Thoracic aorta (tissue), 2 donors: ENCODE measurements at places on chromosomes 4 and X.

DNA sequence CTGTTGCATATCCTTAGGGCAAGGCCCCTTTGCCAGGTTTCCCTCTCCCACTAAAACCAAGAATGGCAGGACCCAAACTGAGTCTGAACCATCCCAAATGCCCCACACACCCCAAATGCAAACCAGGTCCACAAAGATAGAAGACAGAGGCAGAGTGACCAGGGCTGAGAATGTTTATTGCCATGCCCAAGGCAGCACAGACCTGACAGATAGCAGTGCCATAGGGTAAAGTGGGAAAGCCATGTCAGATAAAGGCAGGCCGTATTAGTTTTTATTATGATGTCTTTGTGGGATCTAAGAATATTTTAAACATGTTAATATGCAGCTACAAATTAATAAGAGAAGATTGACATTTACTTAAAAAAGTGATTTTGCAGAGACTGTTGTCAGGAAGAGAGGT, 29.6 kb upstream of the MND1 start:
- no peak for DNase-seq

DNA sequence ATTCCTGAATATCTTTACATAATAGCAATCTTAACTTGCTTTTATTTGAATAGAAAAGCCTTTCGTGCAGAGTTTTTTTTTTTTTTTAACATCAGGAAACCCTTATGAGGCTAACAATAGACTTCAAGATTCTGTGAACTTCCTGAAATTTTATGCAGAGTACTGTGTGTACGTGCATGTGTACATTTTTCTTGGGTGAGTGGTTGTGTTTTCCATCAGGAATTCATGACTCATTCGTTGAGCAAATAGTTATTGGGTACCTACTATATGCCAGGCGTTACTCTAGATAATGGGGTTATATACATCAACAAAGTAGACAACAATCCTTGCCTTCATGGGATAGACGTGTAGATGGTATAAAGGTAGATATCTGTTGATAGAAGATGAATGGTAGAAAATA, 59.1 kb downstream of the MRPL1 start:
- no peak for DNase-seq

- DNase-seq = no peak
Observed at GRCh38 chrX:12228862-12229261, 90.6 kb downstream of the FRMPD4 start.

DNA sequence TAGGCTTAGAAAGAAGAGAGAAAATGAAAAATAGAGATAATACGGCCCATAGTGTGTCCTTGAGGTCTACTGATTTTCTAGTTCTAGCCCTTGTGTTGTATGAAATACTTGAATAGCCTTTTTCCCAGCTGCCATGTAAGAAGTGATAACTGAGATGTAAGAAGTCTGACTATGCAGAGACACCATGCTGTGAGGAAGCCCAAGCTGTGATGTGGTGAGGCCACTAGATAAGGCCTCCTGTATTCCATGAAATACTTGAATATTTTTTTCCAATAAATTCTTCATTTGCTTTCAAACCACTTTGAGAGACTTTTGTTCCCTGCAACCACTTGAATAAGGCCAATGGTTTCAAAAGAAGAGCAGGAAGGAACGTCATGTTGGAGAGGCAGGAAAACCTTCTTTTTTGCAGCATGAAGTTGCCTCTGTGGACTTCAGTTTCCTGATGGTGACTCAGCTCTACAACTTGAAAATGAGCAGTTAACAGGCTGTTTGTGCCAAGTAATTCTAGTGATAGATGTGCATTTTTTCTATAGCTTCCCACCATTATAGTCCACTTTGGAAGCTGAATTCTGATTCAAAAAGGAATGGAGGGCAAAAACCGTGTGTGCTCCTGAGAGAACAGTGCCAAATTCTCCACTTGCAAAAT, 25.5 kb upstream of the FAM9C start:
- DNase-seq = no peak

DNA sequence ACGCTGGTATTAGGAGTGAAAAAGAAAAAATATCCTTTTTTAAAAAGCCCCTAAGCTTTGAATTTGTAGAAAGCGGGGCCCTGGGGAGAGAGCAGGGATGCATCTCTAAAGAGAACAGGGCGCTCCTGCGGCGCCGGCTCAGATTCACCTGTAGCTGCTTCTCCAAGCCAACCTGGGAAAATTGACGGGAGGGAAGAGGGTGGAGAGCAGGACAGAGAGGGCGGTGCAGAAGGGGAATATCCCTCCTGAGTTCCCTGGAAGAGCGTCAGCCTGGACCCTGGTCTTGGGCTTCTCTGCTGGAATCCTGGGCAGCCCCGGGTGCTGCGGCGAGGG, 776 bp upstream of the SOWAHD start:
- no peak for DNase-seq

- DNase-seq = no peak
Observed at GRCh38 chrX:54920610-54921426, at the start of gene TRO. Gene TRO, plus strand, starts transcription at chrX:54920824. Its CDS starts 1,423 bp downstream, at chrX:54922247.

- no peak for DNase-seq
Observed at GRCh38 chr4:103410386-103410785, 212.2 kb upstream of the CENPE start.

DNA sequence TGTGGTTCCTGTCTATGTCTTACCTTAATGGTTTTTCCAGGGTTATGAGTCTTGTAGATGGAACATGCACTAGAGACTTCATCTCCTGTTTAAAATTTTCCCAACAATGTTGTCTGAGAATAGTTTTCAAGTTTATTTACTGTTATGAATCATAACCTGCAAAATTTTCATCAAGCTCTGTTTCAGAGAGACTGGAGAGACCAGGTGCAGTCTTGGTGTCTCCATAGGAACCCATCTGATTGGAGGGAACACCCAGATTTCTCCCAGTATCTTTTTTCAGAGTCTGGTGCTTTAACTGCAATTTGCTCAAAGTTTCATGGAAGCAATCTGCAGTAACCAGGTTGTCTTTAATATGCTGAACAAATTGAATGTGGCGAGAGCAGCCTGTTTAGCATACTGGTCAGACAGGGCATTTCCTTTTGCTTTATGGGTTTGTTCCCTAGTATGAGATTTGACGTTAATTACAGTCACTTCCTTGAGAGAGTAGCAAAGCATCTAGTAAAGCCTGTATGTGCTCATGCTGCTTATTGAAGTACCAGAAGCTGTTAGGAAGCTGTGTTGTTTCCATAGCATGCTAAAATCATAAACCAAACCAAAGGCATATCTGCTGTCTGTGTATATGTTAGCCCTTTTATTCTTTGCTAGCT, 18.8 kb upstream of the VSIG1 start:
- no peak for DNase-seq

DNA sequence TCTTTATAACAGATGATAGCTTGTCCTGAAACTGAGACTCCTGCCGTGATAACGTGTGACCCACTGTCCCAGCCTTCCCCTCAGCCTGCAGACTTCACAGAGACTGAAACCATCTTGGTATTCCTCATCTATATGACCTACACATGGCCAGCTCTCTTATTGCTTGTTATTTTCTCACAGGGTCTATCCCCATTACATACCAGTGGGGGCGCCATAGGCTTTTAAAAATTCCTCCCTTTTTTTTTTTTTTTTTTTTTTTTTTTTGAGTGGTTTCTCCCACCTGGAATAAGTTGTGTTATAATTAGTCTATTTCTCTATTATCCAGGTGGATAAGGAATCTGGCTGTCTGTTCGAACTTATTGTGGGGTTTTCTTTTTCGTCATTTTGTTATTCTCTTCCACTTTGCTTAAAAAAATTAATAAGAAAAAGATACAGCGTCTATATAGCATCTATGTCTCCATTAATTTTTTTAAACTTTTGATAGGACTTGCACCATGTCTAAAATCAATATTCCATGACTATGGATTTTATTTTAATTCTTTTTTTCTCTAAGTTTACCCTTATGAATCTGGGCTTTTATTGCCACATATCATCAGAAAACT, 47.2 kb downstream of the GYG2 start:
- DNase-seq = no peak

DNA sequence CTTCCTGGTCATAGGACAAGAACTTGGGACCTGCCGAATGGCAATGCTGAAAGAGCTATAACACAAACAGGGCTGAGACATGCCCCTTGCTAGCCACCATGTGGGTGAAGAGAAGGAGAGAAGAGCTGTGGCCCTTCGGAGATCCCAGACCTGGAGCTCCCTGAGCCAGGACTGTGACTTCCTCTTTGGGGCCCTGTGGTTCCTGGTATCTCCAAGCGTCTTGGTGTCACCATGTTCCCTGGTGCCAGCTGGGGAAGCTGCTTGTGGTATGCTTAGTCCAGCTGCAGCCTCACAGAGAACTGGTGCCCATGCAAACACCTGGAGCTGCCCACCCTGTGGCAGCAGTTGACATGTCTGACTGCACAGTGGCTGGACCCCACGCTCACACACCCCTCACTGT, 68.5 kb downstream of the NDNF start:
- no peak for DNase-seq

- DNase-seq = no peak
Observed at GRCh38 chr4:8261851-8262535, 7.6 kb upstream of the HTRA3 start.

DNA sequence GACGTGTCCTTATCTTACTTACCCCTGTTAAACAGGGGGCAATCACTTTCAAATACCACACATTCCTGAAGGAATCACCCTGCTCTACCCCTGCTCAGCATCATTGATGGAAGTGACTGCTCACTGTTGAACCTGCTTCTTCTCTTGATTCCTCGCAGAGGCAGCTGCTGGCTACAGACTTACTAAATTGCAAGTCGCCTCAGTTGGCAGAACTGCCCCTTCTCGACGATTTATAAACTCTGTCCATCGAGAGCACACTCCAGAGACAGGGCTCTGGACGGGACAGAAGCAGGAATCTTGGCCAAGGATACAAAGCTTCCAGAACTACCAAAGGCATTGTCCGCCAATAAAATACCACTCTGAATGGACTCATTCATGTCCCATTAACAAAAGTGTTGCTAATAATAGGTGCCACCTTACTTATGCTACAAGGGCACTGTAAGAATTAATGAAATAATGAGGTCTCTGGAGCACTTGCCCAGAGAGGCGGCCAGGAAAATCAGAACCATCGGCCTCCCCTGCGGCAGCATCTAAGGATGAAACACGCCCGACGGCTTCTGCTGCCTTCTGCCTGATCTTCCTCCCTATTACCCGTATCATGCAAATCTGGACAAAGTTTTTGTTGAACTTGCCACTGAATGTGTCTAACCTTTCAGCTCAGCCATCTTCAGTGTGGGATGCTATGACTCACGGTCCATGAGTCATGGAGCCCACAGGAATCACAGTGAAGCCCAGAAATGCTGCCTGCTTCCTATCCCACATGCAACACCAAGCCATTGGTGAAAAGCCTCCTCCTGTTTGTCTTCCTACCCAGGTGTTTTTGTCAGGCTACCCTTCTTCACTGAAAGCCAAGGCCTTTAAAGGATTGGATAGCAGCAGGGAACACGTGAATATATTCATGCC, 164.9 kb downstream of the MAML3 start:
- peak; percentile 74 for DNase-seq

GRCh38 chrX:96311366-96311765, 373.3 kb upstream of the DIAPH2 start:
- DNase-seq = no peak

DNA sequence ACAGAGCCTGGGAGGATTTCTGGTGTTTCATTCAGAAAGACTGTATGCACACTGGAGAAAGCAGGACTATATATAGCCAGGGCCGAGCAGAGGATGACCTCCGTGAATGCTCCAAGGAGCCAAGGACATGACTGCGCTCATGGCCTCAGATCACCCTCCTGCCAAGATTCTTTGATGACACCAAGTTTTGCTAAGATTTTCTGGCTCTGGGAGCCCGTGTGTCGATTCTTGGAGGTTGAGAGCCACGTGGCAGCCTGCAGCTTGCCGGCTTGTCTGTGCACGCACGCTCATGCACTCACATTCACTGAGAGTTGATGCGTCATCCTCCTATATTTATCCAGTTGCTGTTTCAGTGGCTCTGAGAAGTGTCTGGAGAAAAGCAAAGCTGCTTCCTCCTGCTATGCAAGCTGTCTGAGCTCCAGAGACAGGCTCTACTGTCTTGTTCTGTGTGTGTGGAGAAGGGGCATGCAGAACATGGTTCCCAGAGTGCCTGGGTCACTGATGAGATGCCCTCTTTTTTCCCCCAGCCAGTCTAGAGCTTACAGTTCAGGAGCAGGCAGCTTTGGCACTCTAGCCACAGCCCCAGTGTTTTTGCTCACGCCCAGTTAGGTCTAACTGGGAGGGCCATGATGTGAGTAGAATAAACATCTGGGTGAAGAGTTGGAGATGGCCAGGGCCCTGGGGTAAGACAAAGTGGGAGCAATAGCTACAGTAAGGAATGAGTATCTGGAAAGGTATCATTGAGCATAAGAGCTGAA, 64.9 kb upstream of the SCOC start:
- DNase-seq = peak; percentile 30

- DNase-seq = no peak
Observed at GRCh38 chr4:177356206-177356605, 46.5 kb downstream of the NEIL3 start.

DNA sequence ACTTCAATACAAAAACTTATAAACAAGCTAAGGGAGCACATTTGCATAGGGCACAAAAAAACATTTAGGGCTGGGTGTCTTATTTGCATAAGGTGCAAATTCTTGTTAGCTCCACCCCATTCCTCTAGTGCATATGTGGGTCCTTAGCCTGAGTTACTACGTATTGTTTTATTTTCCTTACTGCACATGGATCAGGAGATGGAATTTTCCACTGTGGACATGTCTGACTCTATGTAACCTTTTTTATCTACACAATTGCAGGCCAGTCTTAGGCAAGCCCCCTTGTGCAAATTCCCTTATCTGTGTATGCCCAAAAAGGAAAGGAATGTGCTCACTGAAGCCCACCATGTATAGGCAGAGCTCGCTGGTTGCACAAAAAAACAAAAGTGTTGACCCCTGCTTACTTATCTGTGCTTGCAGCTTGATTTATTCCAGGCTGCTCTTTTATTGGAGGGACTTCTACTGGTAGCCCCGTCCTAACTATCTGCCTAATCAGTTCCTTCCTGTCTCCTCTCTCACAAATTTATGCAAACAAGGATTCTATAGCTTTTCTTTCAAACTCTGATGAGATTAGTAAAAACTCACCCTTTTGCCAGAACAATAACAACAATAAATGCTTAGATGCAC, 359.0 kb upstream of the MAGEB16 start:
- DNase-seq = no peak

- no peak for DNase-seq
Observed at GRCh38 chr4:158770671-158771070, 1.8 kb downstream of the FNIP2 start.

GRCh38 chr4:26687728-26688127, 103.8 kb downstream of the TBC1D19 start:
- DNase-seq = no peak
